ENCODE measurements at places on chromosomes 11 and 22.

DNA sequence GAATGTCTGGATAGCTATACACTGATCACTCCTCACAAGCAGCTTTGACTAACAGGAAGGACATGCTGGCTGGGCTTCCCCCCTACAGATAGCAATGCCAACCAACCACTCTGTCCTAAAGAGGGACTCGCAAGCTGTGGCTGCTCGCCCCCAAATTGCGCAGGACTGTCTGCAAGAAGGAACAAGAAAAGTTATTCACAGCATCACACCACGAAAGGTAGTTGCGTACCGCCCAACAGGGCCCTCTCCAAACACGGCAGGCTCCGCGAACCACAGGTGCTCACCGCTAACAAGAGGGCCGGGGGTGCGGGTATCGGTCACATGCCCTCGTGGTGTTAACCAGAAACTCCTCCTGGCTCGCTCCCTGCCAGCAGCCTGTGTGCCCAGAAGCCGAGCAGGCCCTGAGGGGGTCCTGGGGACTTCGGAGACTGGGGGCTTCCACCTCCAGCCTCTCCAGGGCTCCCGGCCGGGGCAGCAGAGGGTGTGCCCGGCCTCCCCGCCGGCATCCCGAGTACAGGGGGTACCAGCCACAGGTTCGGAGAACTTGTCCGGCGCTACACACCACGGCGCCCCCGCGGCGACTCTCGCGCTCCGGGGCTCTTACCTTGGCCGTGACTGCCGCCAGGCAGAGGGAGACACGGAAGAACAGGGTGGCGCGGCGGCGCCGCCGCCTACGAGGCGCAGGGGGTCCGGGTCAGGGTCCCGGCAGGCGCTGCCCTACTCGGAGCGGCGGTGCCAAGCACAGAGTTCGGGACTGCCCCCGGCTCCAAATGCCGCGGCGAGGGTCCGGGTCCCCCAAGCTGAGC is 682 bp downstream of the LARGE1 start:
- DNase-seq = no peak

GRCh38 chr11:77322506-77322905 is 21.0 kb upstream of the GDPD4 start:
- DNase-seq = no peak

DNA sequence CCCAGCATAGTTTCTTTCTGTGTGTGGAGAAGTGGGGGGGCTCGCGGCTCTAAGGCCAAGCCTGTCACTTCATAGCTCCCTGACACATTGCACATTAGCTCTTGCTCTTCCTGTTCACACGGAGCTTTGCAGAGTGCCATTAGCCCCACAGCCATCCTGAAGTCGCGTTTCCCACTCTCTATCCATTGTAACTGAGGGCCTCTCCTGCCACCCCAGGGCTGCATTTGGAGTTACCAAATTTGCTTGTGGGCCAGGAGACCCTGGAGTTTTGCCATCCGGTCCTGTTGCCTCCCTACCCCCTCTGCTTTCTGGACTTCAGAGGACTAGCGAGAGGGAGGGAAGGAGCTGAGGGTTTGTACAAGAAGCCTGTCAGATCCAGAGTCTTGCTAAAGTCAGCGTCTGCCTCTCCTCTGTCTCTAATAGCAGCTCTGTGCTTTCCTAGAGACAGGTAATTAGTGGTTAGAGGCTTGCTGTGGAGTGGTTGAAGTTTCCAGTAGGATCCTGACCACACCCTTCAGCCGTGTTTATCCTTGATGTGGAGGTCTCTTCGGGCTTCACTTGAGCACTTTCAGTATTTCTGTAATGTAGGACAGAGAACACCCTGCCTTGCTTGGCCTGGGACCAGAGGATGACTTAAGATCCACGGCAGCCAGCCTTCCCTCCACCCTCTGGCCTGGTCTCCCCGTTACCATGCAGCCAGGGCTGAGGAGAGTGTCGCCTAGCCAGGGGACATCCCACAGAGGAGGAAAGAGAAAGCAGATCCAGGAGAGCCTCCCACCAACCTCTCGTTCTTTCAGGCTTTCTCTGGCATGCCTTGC is 14.1 kb downstream of the DCPS start:
- no peak for DNase-seq

GRCh38 chr11:35536470-35536869 is 11.1 kb upstream of the PAMR1 start:
- DNase-seq = no peak

DNA sequence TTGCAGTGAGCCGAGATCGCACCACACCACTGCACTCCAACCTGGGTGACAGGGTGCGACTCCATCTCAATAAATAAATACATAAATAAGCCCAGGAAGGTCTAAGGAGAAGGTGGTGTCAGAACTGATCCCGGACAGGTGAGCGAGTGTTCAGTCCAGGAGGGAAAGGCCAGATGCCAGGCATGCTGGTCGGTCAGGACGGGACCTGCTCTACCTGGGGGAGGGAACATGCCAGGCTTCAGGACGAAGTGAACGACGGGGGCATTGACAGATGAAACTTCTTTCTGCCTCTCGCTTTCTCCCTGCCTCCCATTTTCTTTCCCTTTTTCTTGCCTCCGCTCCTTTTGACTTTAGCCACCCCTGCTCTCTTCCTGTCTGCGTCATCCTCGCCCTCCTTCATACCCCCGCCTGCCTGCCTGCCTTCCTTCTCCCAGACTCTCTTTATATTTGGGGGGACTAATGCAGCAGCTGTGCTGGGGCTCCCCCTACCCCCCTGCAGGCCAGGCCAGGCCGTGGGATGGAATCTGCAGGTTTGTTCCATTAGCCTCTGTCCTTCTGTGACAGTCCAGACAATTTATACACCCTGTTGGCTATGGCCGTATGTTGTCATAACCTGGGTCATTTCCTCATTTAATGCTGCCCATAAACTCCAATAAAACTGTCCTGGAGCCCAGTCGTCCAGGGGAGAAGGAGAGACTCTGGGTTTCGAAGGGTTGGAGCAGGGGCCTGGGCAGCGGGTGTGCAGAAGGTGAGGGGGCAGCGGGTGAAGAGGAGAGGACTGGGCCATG is 209.2 kb upstream of the TBCEL start:
- no peak for DNase-seq

DNA sequence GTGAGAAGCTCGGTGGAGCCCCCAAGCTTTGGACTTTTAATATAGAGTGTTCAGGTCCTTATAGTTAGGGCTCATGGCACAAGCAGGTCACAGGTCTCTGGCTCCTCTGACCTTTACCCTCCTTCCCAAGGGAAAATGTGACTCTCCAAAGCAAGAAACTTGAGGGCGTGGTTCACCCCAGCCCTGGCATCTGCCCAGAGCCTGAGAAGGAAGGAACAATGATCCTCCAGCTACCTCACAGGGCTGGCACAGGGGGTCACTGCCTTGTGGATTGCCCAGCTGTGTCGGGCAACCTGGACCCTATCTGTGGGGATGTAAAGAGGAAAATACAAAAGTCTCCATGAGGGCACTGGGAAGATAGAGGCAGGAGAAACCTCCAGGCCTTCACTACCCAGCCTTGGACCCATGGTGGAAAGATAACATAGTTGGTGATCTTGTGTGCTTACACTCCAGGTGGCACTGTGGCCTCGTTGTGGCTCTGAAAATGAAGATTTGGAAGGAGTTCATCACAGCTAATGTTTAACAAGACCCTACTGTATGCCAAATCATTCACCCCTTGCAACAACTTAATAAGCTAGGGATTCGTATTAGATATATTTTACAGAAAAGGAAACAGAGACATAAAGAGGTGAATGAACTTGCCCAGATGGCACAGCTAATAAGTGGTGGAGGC is 3.8 kb upstream of the ZNF195 start:
- no peak for DNase-seq

Data from GM20000 (cell line).